ENCODE measurements at places on chromosomes 13 and 19.

DNA sequence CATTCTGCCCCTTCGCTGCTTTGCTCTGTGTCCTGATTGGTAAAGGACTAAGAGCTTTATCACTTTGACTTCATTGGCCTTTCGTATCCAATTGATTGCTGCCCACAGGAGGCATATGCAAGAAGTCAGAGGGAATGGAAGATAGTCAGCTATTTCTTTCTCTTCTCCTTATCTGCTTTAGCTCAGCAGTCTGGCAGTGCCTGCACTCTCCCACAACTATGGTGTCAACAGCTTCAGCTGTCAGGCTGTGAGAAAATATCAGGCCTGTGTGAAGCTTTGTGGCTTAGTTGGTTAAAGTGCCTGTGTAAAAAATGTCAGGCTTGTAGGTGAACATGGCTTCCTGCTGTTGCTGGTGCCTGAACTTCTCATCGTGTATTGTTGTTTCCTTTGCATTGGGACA lies 243.0 kb downstream of the PCDH17 start:
- DNase-seq, result no peak

DNA sequence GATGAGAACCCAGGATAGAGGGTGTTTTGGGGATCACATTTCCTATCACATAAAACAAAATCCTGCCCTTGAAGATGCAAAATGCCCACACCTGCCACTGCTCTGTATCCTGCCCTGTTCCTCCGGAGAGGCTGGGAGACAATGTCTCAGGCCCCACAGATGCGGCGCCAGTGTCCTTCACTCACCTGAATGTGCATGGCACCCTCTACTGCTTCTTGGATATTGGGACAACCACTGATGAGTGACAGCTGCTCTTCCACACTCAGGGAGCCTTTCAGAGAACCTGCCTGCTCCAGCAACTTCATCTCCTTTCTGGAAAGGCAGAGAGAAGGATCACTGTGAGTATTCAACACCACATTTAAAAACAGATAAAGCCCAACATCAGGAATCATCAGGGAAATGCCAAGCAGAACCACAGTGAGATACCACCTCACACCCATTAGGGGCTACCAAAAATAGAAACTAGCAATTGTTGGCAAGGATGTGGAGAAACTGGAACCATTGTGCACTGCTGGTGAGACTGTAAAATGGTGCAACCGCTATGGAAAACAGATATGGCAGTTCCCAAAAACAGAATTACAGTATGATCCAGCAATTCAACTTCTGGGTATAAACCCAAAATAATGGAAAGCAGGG lies 36.4 kb downstream of the CRYL1 start:
- no peak for DNase-seq

DNA sequence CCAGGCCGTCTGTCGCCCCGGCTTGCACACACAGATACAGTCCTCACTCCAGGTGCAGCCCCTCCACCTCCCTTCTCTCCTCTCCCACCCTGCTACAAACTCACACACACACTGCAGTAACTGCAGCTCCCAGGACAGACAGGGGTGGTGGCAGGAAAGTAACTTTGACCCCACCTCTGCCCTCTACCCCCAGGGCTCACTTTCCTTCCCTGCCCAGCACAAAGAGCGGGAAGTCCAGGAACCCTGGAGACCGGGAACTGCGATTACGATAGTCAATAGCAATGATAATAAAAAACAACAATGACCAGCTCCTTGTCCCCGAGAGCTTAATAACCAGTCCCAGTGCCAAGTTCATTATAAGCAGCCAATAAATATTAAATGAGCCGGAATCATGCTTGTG lies at the start of gene CEACAM20:
Gene CEACAM20 (minus strand): TSS at position 140 of the 400 bp plus-strand sequence. CDS start 166 bp downstream, outside the sequence.
- no peak for DNase-seq

- no peak for DNase-seq
Measured at GRCh38 chr13:113292021-113292862, 4.8 kb upstream of the LAMP1 start.

- DNase-seq, result no peak
Measured at GRCh38 chr13:29104461-29104860, 284.3 kb downstream of the MTUS2 start.

DNA sequence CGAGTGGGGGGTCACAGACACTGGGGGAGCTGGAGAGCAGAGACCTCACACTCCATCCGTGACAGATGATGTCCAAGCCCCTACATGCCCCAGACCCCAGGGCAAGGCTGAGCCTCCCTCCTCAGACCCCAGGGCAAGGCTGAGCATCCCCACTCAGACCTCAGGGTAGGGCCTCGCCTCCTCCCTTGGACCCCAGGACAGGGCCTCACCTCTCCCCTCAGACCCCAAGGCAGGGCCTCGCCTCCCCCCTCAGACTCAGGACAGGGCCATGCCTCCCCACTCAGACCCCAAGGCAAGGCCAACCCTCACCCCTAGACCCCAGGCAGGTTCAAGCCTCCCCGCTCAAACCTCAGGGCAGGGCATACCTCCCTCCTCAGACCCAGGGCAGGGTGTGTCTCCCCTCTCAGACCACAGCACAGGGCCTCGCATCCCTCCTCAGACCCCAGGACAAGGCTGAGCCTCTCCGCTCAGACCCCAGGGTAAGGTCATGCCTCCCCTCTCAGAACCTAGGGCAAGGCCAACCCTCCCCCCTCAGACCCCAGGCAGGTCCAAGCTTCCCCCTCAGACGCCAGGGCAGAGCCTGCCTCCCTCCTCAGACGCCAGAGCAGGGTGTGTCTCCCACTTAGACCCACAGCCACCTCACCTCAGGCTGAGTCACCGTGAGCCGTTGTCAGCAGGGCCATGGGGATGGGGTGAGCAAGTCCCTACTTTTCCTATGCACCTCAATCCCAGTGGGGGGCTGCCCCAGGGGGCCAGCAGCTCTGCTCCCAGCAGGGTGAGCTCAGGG lies 1.7 kb upstream of the S1PR4 start:
- DNase-seq, result no peak

DNA sequence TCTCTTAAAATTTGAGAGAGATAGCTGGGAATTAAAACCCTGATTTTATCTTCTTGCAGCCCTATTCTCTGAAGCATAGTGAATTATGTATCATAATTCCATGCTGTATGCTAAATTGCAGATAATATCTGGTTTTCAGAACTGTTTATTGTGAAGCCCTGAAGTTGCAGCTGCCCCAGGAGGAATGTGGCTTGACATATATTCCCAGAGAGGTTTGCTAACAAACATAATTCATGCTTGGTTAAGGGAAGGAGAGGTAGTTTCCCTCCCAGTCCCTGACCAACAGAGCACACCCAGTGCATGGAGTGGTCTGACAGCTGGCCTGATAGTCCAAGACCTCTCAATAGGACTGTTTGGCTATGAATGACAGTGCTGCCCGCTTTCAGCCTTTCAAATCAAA lies 500.6 kb upstream of the MIR17HG start:
- DNase-seq, result no peak

DNA sequence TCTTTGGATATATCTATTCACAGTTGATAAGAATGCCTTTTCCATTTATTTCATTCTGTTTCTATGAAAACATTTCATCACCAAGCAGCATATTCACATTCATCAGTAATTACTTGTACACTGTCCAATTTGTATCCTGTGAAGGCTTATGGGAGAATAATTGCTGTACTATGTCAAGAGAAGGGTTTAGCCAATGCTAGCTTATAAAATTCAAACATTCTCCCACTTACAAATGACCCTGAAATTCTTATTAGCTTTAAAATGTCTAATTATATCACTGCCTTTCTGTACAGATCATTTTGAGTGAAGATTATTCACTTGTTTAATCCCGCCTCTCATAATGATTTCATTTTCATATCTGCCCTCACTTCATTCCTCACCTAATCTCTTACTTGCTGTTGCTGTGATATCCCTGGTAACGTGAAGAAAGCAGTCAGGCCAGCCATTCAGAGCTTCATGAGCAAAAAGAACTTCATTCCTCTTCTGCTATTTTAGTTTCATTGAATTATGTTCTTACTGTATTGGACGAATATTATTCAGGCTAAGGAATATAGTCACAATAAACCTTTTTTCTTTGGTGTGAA lies 778.7 kb downstream of the OLFM4 start:
- no peak for DNase-seq

GRCh38 chr19:47391510-47392223 lies 27.7 kb downstream of the MEIS3 start:
- DNase-seq, result peak; percentile 66

DNA sequence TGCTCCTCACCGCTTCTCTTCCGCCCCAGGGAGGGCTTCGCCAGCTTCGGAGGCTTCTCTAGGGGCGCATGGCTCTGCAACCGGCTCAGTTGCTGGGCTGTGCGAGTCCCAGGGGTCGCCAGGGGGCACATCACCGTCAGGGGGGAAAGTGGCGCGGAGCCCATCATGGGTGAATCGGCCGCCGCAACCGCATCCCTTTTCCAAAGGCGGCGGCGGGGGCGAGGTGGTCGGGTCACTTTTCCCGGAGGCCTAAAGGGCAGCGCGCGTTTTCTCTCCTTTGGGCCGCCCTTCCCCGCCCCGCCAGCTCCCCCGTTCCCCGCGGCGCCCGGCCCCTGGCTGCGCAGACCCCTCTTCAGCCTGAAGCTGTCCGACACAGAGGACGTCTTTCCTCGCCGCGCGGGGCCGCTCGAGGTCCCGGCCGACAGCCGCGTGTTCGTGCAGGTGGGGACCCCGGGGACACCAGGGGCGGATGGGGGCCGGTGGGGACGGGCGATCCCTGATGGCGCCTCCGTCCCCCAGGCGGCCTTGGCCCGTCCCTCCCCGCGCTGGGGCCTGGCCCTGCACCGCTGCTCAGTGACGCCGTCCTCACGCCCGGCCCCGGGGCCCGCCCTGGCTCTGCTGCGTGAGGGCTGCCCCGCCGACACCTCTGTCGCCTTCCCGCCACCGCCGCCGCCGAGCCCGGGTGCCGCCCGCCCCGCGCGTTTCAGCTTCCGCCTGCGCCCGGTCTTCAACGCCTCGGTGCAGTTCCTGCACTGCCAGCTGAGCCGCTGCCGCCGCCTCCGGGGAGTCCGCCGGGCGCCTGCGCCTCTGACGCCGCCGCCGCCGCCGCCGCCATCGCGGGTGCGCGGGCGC lies 1.7 kb downstream of the TGFBR3L start:
- DNase-seq, result no peak

DNA sequence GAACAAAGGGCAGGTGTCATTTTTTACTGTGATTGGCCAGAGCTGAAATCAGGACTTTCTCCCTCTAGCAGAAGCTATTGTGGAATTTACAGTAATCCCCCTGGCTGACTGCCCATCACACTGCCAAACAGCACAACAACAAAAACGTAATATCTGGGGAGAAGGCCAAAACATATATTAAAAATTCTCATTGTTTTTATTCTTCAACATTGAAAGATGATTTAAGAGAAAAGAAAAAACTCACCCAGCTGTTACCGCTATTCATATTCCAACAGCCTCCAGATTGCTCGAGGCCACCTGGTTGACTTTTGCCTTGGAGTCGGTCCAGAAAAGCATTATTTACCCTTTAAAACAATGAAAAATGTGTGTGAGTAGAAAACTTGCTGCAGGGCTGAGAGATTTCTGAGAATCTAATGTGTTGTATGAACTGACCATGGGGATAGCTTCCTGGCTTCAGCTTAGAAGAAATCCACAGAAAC lies 97.2 kb downstream of the EPSTI1 start:
- DNase-seq, result no peak

- no peak for DNase-seq
Measured at GRCh38 chr19:47389150-47389556, 30.2 kb downstream of the MEIS3 start.

- no peak for DNase-seq
Measured at GRCh38 chr19:46755077-46755852, 9.0 kb upstream of the STRN4 start.

DNA sequence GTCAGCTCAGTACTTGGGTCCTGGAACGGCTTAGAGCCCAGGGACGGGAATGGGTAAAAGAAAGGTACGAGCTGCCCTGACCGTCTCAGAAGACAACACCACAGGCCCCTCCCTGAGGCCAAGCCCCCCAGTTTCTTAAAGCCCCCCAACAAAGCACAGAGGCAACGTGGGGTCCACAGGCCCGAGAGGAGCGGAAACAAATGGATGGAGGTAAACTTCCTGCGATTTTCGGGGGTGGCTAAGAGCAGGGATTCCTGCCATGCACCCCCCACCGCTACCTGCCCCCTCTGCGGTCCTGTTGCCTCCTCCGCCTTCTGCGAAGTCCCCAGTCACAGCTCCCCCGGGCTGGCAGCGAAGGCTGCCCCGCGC lies 48.2 kb downstream of the PTPRS start:
- DNase-seq, result no peak

GRCh38 chr13:42412812-42413483 lies 141.0 kb downstream of the AKAP11 start:
- no peak for DNase-seq

GRCh38 chr19:35107545-35107944 lies 8.1 kb upstream of the FXYD3 start:
- peak; percentile 83 for DNase-seq

DNA sequence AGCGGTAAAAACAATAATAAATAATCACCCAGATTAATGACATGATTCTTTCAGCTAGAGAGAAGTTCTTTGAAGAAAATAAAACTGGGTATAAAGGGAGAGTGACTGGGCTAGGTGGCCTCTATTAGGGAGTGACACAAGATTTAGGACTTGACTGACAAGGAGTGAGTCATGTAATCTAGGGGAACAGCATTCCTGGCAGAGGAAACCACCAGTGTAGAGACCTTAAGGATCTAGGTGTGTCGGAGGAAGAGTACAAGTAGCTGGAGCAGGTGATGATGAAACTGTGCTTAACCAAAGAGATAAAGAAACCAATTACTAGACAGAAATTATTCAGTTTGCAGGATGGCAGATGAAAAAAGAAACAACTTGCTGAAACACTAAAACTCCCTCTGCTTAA lies 248.0 kb downstream of the RFC3 start:
- no peak for DNase-seq

DNA sequence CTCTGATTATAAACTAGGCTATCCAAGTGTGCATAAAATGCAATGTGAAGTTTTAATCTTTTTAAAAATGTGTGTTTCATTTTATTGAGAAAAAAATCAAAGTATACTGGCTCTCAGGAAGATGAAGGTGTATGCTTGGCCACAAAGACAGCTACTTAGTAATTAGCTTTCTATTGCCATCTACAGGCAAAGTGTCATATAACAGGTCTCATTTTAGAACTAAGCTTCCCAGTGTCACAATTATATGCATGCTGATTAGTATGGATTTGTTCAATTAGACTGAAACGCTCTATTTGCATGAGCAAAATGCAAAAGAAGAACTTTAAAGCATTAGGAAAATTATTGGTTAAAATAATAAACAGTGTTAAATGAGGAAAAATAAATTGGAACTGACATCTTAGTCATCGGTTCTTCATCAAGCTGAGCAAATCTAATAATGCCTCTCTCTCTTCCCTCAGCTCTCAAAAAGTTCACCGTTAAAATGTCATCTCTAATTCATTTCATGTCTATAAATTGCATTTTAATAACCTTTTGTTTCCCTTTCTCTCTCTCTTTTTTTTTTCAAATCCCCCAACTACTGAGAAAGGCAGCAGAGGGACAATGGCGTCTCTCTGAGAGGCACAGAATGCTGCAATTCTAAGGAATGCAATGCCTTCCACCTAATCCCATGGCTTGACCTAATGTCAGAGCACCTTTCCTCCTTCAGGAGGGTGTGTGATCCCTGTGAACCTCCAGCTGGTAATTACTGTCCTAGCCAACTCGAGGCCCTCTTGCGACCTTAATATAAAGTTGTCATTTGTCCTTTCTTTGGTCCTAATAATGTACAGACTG lies 313.1 kb upstream of the MAB21L1 start:
- no peak for DNase-seq
